Epithelial cell of esophagus (primary cell): ENCODE measurements at places on chromosomes 3 and 15.
A peak's percentile ranks its signal among the peaks of the same experiment; 100 is the strongest.

- DNase-seq: no peak
Measured at GRCh38 chr15:45134682-45135604, 5.1 kb downstream of the DUOX1 start.

DNA sequence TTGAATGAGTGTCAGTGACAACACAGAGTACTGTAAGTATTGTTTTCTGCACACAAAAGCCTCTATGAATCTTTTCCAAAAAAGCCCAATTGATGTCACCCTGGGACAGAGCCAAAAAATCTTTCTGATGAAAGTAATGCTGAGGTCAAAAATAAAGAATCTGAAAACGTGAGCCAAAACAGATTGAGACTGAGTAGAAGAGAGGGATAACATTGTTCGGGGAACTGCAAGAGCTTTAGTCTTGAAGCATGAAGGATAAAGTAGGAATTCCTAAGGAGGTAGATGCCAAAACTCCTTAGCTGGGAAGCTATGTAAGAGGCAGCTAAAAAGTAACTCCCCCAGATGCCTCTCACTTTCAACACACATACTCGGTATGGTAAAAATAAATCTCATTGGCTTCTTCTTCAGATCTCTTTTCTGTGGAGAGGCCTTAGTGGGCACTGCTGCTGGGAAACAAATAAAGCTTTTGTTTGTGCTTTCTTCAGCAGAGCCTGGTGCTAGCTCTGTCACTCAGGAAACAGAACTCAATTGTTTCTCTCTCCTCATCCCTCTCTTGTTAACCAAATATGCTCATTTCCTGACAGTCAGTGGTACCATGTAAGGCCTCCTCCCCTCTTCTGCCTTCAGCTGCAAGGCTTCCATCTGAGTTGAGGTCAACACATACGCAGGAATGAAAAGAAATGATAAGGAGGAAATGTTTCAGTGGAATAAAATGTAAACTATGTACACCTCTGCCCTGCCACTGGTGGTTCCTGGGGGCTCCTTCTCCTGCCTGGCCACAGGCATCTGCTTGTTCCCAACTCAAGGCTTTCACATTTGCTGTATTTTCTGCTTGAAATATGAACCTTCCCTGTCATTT, 58.1 kb downstream of the CD200 start:
- peak; percentile 50 for DNase-seq

GRCh38 chr3:73801444-73801843, 176.7 kb upstream of the PDZRN3 start:
- no peak for DNase-seq

- no peak for DNase-seq
Measured at GRCh38 chr3:112965656-112966055, 9.2 kb downstream of the CD200R1 start.

DNA sequence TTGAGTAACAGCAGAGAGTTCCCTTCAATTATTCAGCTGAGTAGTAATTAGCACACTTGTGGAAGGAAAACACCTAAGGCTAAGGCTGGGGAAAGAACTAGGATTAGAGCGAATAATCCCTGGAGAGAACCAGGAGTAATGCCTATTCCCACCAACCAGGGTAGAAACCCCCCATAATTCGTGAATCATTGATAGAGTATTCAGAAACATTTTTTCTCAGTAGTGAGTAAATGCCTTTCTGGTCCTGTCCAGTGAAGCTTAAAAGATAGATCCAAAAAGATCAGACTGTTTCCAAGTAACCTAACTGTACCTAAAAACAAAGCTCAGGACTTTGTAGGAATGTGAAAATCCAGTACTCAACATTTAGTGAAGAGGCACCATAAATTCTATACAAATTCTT, 71.2 kb downstream of the DGKG start:
- no peak for DNase-seq

- DNase-seq: no peak
Measured at GRCh38 chr3:8296461-8296860, 205.2 kb upstream of the LMCD1 start.

GRCh38 chr15:25136119-25136518, 181.3 kb downstream of the SNRPN start:
- peak; percentile 8 for DNase-seq

- peak; percentile 91 for DNase-seq
Measured at GRCh38 chr3:32495609-32496008, 7.0 kb downstream of the CMTM6 start.

DNA sequence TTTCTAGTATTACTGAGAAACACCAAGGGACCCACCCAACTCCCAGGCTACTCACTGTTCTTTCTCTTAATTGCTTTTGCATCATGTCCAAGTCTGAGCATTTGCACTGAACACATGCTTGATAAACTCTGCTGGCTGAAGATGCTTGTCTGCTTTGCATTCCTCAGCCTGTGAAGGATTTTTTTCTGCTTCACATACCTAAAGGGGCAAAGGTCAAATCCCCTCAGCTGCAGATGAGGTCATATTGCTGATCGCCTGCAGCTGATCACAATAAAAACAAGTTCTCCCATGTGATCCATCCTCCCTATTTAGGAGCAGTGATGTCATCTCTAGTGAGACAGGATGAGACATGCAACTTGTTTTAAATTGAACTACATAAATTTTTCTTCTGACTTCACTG, 84.6 kb upstream of the DCBLD2 start:
- DNase-seq: peak; percentile 91

- DNase-seq: peak; percentile 46
Measured at GRCh38 chr15:79539401-79539800, 107.3 kb downstream of the MINAR1 start.

- no peak for DNase-seq
Measured at GRCh38 chr15:88896333-88897033, 1.1 kb upstream of the HAPLN3 start.

DNA sequence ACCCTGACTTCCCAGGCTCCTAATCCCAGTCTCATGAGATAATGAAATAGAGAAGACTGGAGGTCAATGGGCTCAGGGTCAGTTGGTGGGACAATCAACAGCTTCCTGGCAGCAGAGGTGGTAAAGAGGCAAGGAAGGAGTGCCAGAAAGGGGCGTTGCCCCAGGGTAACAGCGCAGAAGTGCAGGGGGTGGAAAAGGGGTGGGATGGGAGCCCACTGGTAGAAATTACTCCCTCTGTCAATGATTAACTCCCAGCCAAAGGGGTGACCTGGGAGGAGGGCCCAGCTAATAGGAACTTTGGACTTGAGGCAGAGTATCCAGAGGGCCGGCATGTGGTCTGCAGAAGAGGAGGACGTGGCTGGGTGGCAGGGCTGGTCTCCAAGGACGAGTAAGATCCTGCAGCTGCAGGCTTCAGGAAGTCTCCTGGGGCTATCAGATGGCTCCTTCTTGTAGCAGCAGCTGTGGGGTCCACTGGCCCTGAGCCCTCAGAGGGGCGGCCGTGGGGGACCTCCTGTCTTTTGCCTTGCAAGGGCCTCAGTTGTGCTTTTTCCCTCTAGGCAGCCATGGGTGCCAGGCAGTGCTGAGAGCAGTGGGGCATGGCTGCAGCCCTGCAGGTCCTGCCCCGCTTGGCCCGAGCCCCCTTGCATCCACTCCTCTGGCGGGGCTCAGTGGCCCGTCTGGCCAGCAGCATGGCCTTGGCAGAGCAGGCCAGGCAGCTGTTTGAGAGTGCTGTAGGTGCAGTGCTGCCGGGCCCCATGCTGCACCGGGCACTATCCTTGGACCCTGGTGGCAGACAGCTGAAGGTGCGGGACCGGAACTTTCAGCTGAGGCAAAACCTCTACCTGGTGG, 2.3 kb downstream of the GLYCTK start:
- DNase-seq: no peak

- DNase-seq: no peak
Measured at GRCh38 chr3:24340161-24340560, 154.5 kb downstream of the THRB start.

- DNase-seq: no peak
Measured at GRCh38 chr15:78999636-79000035, 54.8 kb upstream of the CTSH start.

GRCh38 chr15:38093931-38094330, 158.7 kb upstream of the SPRED1 start:
- no peak for DNase-seq

DNA sequence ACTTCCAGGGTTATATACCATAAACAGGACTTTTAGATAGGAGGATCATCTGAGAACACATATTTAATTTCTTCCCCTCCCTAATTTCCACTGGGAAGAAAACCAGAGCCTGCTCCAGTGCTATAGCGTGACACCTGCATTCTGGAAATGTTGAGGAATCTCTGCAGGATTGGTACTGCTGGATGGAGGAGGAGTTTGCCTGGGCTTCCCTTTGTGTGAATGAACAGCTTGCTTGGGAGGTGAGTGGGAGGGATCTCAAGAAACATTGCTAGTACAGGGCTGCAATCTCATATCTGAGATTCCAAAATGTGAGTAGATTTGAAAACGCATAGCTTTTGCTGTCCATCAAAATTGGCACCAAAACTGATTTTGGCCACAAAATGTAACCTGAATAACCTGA, 295.9 kb upstream of the RGMA start:
- DNase-seq: no peak

DNA sequence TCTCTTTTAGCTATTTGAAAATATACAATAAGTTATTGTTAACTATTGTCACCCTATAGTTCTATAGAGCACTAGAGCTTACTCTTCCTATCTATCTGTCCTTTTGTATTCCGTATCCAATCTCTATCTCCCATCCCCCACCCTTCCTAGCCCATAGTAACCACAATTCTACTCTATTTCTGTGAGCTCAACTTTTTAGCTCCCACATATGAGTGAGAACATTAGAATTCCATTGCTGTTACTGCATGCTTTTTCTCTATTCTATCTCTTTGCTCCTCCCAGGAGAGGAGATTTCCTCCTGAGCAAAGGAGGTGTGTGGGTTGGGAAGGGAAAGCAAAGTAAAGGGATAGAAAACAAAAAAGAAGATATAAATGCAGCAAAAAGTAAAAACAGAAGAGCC, 105.6 kb upstream of the SLC4A7 start:
- DNase-seq: peak; percentile 29

GRCh38 chr3:459311-459670, 262.7 kb downstream of the CHL1 start:
- DNase-seq: no peak

- DNase-seq: no peak
Measured at GRCh38 chr3:4773583-4773982, 205.7 kb upstream of the BHLHE40 start.

DNA sequence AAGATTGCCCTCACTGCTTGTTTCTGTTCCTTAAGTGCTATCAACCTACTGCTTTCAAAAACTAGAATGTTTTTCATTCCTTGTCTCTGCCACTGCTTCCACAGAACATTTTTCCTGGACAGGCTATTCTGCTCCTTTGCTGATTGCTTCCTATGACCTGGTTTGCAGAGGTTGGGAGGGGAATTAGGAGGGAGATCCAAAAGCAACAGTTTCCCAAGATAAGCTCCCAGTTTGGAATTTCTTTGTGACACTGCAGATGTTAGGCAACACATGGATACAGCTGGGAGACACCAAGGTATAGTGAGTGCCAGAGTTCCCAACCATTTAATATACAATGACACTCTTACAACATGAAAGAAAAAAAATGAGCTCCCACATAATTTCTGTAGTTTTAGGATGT, 1036.5 kb downstream of the ROBO2 start:
- no peak for DNase-seq

DNA sequence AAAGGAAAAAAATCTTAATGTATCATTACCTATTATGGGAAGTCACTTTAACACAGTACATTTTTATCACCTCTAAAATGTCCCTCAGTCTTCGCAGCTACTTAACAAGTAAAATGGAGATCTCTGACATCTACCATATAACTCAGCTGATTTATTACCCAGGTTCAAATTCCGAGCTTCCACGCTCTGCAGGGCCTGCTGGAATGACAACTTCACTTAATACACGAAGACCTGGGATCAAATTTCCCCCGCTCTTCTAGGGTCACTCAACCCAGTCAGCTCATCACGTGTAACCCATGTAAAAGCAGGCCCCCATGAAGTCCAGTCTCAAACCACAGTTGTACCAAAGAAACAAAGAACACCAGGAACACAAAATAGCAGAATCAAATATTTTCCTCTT, 44.2 kb upstream of the ACP3 start:
- DNase-seq: no peak

DNA sequence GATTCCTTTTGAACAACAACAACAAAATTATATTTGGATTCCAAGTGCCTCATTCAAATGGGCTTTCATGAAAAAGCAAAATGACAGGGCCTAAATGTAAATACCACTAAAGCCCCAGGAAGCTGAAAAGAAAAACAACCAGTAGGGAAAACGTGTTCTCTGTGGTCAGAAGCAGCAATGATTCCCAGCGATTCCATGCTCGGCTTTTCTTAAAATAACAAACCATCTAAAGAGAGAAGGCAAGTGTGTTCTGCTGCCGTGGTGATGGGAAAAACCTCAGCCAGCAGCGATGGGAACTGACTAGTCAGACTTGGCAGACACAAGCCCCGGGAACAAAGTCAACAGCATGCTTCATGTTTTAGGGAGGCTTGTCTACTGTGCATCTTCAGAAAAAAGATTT, 153.6 kb downstream of the TNIK start:
- peak; percentile 35 for DNase-seq

DNA sequence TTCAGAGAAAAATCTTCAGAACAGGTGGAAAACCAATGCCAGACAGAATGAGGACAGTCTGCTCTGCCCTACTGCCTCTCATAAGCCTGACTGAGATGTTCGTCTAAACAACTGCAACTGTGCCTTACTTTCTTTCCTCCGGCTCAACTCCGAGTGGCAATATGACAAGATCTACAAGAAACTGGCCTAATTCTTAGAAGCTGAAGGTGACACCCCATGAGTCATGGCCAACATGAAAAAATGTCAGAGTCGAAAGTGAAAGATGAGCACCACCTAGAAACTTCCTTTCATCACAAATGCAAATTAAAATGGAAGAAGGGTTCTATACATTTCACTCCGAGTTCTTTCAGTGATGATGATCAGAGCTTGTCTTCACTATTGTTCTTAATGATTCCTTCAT, 12.9 kb downstream of the PCYT1A start:
- peak; percentile 62 for DNase-seq

DNA sequence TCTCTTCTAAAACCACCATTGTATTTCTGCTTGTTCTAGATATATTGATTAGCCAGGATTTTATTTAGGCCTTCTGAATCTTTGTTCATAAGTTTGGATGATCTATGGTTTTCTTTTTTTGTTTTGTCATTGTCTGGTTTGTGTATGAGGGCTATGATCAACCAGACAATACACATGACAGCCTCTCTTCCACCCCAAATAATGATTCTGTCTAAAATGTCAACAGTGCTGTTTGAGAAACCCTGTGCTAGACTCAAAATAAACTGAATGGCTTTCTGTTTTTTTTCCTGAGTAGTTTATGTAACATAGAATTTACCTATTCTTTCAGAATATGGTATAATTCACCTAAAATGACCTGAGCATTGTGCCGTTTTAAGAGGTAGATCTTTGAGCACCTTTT, 66.1 kb downstream of the PLCL2 start:
- no peak for DNase-seq
